AG08396 (cell line): ENCODE measurements at places on chromosomes 3 and 15.

DNA sequence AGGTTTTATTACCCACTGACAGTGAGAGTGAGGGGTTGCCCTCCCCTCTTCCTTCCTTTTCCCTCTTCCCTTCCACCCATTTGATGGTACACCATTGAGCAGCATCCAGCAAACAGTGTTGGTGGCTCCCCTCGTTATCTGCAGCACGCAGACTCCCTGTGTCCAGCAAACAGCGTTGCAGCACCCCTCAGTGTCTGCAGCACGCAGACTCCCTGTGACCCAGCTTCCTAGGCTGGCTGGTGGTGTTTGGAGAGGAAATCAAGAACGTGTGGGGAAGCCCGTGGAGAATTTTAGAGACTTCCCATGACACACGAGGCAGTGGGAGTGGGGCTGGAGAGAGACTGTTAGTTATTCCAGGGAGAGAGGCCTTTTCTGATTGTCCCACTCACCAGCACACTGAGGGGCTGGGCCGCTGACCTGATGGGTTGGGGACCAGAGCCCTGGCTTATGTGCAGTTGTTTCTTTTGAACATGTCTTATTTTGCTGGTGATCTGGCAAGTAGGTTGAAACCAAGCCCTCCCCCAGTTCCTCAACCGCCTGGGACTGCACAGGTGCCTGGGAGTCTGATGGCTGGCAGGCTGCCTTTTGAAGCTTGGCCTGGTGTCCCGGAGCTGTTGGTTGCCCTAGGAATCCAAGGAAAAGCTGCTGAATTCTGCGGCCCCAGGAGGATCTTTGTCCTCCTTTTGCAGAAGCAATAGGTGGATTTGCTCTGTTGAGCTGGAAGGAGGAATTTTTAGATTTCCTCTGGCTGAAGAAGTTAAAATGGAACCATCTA is 19.0 kb downstream of the APBA2 start:
- DNase-seq, result no peak

- no peak for DNase-seq
Observed at GRCh38 chr3:138687236-138687635, 78.7 kb downstream of the FAIM start.

GRCh38 chr3:119364401-119364800 is 70.2 kb downstream of the ARHGAP31 start:
- no peak for DNase-seq

- DNase-seq, result no peak
Observed at GRCh38 chr3:132870541-132870940, 148.3 kb upstream of the NPHP3 start.
